ENCODE measurements at places on chromosomes 6 and 20. TPM values are rescaled to one million over a fixed set of nuclear protein-coding genes. Genes with fewer than 3 reads are reported as not detected.

Gene HSD17B8
- polyA plus RNA-seq, result 22.8 TPM

Gene HAO1
- 0.07 TPM for polyA plus RNA-seq

Gene HSPA1L
- polyA plus RNA-seq, result 4.1 TPM

Gene VSX1
- polyA plus RNA-seq, result not detected

Gene DHX35
- 17.0 TPM for polyA plus RNA-seq

Gene XKR7
- polyA plus RNA-seq, result 0.26 TPM

Gene FAM83D
- polyA plus RNA-seq, result 16.1 TPM

Gene B3GALT4
- 3.4 TPM for polyA plus RNA-seq

DNA sequence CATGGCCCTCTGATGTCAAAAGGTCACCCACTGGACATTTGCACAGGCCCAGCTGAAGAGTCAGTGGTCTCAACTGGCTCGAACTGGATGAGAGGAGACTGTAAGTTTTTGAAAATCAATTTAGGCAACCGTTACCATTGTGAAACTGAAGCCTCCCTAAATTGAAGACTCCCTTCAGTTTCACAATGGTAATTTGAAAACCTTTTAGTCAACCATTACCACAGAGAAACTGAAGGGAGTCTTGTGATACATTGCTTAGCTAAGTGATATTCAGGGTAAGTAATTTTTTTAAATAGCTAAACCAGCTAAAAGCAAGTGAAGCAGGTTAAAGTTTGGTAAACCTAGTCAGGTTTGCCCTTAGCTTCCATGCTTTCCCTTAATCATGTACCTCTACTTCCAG is 197.3 kb upstream of the NT5E start:
- DNase-seq, result no peak

- no peak for DNase-seq
Observed at GRCh38 chr6:87220997-87221396, 65.6 kb downstream of the ZNF292 start.

DNA sequence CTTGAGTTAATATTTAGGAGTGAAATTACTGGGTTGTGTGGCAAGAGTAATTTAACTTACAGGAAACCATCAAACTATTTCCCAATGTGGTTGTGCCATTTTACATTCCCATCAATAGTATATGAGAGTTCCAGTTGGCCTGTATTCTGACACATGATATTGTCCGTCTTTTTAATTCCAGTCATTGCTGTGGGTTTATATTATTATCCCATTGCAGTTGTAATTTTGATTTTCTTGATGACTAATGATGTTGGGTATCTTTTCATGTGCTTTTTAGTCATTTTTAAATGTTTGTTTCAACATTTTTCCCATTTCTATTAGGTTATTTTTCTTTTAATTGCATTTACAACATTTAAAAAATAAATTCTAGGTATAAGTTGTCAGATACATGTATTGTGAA is 614.0 kb downstream of the UTRN start:
- DNase-seq, result no peak

GRCh38 chr6:11616200-11616611 is 78.7 kb downstream of the TMEM170B start:
- DNase-seq, result no peak

GRCh38 chr20:1724901-1725300 is 67.3 kb upstream of the SIRPG start:
- DNase-seq, result no peak

GRCh38 chr20:51596668-51597388 is 54.3 kb upstream of the NFATC2 start:
- no peak for DNase-seq

GRCh38 chr20:50879649-50880550 is 51.3 kb downstream of the ADNP start:
- DNase-seq, result no peak

DNA sequence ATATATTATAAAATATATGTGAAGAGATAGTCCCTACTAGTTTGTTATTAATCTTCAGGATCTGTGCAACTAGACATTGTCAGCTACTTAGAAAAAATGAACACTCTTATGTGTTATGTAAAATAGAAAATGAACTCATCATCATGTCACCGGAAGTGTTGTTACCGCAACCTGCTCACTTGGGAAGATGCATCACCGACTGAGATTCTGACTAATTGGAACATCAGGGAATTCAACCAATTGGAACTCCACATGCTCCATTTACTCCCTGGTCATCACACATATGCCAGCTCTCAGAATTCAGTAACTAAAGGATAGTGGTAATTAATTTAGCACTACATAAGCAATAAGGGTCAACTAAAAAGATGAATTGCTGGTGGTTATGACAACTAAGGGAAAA is 16.7 kb upstream of the B3GAT2 start:
- DNase-seq, result no peak

DNA sequence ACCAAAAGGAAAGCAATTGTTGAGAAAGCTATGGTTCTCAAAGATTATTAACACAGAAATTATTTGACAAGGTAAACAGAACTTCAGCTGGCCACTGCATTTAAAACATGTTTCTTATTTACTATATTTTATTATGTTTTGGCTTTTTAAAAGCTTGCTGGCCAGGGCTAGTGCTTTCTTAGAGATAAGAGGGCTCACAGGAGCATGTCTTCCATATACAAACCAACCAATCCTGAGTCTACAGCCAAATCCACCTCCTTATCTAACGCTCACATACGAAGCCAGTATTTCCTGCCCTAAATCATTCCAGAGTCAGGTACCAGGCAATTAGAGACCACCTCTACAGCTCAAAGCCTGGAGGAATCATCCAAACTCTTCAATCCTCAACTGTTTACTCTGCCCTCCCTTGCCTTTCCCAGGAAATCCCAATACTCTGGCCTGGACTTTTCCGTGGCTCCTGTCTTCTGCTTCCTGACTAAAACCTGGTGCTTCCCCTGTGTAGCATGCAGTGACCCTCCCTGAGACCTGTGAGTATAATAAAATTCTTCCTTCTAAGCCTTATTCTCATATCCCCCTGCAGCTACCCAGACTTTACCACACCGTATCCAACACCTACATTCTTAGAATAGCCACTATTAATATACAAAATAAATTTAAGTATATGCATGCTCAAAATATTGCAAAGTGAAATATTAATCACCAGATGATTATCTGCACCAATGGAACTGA is 33.2 kb downstream of the RANBP9 start:
- no peak for DNase-seq

DNA sequence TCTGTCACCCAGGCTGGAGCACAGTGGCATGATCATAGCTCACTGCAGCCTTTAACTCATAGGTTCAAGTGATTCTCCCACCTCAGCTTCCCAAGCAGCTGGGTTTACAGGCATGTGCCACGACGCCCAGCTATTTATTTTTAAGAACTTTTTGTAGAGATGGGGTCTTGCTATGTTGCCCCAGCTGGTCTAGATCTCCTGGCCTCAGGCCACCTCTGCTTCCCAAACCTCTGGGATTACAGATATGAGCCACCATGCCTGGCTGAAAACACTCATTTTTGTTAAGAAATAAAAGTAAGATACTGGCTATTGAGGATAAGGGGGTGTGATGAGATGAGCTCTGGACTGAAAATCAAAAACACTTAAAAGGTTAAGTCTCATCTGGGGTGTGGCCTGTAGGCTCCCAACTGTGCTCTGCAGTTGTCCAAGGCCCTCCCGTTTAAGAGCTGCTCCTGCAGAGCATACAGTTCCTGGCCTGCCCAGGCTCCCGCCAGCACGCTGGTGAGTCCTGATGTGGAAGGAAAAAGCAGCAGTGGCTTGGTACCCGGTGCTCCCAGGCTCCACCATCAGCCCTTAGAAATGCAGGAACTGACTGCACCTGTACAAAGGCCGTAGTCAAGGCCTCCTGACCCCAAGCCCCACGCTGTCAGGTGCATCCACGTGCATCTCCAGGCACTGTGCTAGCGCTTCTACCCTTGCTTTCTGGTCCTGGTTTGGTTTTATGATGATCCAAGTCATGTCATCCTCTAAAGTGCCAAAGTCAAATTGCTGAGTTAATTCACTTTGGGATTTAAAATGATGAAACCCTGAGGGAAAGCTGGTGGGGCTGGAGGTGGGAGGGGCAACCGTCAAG is 111.5 kb downstream of the TMEM242 start:
- no peak for DNase-seq

DNA sequence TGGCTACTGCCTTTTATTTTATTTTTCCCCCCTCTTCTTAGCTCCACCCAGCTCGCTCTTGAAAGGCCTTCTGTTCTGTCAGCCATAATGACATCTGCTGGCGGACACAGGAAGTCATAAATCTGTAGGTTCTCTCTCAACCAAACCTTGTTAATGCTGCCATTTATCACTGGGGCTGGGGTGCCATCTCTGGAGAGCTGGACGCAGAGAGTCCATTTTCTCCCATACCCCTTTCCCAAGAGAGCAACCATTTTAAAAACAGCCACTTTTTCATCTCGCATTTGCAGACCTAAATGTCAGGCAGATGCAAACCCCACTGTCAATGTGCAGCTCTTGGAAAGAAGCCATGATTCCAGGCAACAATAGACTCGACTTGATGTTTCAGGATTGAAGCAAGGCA is 13.0 kb upstream of the TSHZ2 start:
- DNase-seq, result no peak

DNA sequence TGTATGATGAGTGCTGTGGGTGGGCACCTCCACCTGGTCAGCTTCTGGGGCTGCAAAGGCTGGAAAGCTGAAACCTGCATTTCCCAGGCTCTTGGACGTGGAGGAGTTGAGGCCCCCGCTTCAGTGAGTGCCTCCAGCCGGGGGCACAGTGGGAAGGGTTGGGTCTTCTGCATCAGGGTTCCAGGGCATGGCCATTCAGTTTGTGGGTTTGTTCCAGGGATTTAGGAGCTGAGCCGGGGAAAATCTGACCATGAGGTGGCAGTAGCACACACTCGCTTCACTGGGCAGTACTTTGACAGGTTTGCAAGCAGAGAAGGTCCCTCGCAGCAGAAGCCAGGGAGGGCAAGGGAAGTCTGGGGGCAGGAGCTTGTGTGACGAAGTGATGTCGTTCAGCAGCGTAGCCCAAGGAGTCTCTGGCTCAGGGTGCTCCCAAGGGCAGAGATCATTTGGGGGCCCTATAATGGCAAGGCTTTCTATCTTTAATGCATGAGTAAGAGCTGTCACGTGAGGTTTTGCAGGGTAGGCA is 69.5 kb upstream of the SULF2 start:
- DNase-seq, result no peak

GRCh38 chr6:11054722-11055121 is 10.6 kb upstream of the ELOVL2 start:
- no peak for DNase-seq

- no peak for DNase-seq
Observed at GRCh38 chr6:133804265-133804664, 84.6 kb upstream of the TCF21 start.

GRCh38 chr6:143823548-143823947 is 19.6 kb upstream of the LTV1 start:
- DNase-seq, result no peak

GRCh38 chr20:46588532-46589511 is 38.4 kb upstream of the OCSTAMP start:
- DNase-seq, result no peak

DNA sequence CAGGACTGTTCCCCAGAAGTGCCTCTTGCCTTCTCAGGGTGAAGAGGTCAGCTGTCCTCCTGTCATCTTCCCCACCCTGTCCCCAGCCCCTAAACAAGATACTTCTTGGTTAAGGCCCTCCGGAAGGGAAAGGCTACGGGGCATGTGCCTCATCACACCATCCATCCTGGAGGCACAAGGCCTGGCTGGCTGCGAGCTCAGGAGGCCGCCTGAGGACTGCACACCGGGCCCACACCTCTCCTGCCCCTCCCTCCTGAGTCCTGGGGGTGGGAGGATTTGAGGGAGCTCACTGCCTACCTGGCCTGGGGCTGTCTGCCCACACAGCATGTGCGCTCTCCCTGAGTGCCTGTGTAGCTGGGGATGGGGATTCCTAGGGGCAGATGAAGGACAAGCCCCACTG is 9.8 kb downstream of the PI16 start:
- DNase-seq, result no peak

- no peak for DNase-seq
Observed at GRCh38 chr6:10411971-10412460, 2.9 kb downstream of the TFAP2A start.

DNA sequence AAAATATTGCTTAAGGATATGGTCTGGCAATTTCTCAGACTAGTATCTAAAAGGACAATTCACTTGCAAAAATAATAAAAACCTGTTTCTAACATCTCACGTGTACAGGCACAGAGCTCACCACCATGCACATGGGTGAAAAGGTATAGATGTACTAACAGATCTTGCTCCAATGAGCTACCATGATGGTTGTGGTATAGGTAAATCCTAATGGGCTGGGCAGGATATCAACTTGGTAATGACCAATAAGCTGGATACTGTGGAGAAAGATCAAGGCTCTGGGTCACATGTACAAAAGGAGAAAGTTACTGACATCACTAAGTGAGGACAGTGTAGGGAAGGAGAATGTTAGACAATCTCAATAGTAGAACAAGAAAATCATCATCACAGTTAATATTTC is 111.0 kb upstream of the NUP153 start:
- no peak for DNase-seq

DNA sequence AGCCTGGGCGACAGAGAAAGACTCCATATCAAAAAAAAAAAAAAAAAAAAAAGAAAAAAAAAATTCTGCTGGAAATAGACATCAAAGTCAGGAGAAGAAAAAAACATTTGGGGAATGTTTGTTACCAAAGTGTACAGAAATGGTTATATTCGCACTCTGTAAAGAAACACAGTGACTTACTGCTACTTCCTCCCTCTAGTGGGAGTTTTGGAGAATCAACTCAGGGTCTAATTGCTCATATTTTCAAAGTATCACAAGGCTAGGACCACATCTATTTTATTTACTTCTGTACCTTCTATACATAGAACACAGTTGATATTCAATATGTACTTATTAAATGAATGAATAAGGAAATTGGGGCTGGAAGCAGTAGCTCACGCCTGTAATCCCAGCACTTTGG is 24.4 kb downstream of the ARG1 start:
- no peak for DNase-seq

DNA sequence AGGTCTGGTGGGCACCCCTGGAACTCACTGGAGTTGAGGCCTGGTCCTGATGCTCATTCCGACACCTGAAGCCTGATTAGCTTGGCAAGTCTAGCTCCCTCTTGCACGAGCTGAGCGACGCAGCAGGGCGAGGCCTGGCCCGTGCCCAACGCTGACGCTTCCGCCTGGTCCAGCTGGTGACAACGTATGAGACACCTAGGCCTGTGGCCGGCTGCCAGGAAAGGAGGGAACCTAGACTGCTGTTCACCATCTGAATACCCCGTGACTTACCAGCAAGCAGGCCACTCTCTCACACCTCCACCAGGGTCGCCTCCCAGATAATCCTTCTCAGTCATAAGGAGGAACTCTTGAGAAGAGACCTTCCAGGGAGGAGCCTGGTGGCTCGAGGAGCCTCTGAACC is 24.5 kb downstream of the YTHDF1 start:
- no peak for DNase-seq

GRCh38 chr6:16691324-16691723 is 69.9 kb downstream of the ATXN1 start:
- DNase-seq, result no peak

GRCh38 chr6:33689879-33690278 is 21.6 kb downstream of the UQCC2 start:
- DNase-seq, result no peak

- DNase-seq, result no peak
Observed at GRCh38 chr6:152226119-152226518, 411.0 kb downstream of the SYNE1 start.

- no peak for DNase-seq
Observed at GRCh38 chr20:38092915-38093314, 59.4 kb downstream of the RPRD1B start.
